Islet precursor cell (in vitro differentiated cells): ENCODE measurements at places on chromosomes 6 and 20.

GRCh38 chr20:38217791-38218565 is 42.6 kb downstream of the KIAA1755 start:
- peak; percentile 97 for DNase-seq

- no peak for DNase-seq
Observed at GRCh38 chr6:52312461-52312860, 27.9 kb upstream of the MCM3 start.

DNA sequence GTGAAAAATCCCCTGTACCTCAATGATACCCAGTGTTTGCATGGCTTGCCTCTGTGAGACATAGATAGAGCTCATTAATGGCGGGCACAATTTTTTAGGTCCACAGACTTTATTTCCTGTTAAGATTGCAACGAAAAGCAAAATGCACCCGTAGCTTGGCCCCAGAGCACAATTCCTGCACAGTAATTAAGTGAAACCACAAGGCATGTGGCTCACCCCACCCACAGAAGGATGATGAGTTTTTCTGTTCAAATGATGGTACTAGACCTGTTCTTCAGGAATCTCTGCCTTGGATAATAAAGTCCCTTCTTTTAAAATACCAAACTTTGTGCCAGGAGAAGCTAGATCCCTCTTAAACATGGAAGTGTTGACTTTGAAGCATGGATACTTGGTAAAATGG is 738.1 kb downstream of the QKI start:
- peak; percentile 59 for DNase-seq

- no peak for DNase-seq
Observed at GRCh38 chr20:17836303-17836861, 132.2 kb downstream of the SNX5 start.

GRCh38 chr6:159061805-159062563 is 17.2 kb upstream of the TAGAP start:
- peak; percentile 23 for DNase-seq

DNA sequence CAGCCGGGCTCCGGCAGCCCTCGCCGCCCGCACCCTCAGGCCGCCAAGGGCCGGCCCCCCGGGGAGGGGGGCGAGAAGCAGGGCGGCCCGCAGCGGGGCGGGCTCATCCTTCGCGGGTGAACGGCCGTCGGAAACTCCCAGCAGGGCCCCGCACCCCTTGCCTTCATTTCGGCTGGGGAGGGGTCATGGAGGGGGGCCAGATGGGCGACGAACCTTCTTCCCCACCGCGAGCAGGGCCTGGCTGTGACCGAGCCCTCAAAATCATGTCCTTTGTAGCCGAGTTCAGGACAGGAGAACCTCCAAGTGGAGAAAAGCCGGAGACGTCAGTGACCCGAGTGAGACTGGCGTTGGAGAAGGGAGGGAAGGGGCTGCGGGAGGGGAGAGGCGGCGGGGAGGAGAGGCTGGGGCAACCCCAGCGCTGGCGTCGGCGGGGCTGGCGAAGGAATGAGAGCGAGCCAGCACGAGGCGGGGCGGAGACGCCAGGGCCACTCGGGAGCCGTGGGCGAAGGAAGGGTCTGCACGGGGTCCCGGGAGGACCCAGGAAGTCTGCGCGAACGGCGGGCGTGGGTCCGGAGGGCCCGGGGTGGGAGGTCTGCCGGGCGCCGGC is 571 bp upstream of the FOXC1 start:
- DNase-seq: peak; percentile 61

GRCh38 chr6:114080891-114081510 is 110.1 kb upstream of the HDAC2 start:
- no peak for DNase-seq

DNA sequence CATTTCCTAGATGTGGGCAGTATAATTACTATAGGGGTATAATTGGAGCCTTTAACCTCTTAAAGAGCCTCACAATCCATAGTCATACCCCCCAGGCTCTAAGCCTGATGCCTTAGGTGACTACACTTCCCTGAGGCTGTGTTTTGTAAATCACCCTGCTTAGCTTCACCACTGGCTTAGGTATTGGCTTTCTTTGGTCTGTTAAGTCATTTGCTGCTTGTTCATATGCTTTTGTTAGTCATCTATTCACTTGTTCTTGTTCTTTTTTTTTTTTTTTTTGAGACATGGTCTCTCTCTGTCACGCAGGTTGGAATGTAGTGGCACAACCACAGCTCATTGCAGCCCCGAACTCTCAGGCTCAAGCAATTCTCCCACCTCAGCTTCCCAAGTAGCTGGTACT is 26.7 kb downstream of the KAT14 start:
- peak; percentile 68 for DNase-seq

DNA sequence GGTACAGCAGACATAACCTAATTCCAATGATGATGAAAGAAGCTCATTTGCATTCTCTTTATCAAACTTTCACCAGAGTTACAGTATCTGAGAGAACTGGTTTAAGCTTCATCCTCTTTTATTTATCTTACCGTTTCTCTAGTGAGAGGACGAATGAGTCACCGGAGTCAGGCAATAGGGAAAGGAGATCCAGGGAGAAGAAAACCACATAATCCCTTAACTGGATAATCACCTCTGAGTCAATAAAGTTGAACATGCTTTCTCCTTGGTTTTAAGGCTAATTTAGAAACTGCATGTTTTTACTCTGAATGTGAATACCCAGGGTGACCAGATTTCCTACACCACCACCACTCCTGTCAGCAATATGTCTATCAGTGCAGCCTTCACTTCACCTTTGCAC is 313.7 kb upstream of the TBX18 start:
- DNase-seq: no peak

DNA sequence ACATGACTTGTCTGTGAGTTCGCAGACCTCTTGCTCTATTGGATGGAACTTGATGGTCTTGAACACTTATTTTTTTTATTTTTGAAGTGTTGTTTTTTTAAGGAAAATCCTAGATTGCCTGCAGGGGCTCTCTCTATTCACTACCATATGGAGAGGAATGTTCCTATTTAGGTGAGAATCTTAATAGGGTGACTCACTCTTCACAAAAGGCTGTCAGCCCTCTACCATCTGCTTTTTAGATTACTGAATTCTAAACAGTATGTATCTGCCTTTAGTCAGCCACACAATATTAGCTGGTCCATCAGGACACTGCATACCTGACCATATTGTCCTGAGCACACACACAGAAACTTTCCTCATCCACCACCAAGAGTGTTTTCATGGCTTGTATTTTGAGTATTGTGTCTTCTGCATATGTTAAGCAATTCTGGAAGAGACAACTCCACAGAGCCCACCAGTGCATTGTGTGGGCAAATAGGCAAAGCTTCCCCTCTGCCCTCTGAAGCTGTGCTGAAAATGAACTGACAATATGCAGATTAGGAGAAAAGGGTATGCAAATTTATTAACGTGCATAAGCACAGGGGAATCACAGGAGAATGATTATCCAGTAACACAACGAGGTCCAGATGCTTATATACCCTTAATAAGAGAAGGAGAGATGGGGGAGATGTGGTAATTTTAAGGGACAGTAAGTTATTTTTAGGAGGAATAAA is 6.6 kb upstream of the BTBD9 start:
- no peak for DNase-seq

- DNase-seq: no peak
Observed at GRCh38 chr6:156976216-156977127, 199.3 kb downstream of the ARID1B start.

GRCh38 chr6:124990988-124991387 is 28.8 kb downstream of the RNF217 start:
- DNase-seq: no peak

DNA sequence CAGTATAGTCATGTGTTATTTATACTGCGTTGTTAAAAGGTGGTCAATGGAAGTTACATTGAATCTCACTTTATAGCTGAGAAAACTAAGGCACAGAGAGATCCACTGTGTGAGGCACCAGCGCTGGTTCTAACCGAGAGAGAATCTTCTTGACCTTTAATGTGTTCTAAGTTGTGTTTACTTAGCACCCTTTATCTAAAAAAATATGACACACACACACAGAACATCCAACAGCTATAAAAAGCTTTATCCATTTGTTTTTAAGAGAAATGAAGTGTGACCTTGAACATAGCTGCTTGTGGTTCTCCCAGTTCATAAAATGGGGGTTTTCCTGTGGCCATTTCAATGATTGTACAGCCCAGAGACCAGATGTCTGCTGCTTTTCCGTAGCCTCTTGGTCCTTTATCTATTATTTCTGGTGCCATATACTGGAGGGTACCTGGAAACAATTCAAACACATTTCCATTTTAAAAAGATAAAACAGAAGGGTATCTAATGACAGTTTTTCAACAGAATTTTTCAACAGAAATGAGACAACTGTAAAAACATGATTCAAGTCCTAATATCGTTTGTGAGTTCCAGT is 54.8 kb upstream of the MAP7 start:
- DNase-seq: no peak

GRCh38 chr20:38126932-38127621 is 38.0 kb downstream of the TGM2 start:
- DNase-seq: peak; percentile 81
